Activated CD4-positive, alpha-beta T cell treated with anti-CD3 and anti-CD28 coated beads for 36 hours (primary cell): ENCODE measurements at places on chromosomes 12 and 14. TPM values are rescaled to one million over a fixed set of nuclear protein-coding genes. Genes with fewer than 3 reads are reported as not detected.

DNA sequence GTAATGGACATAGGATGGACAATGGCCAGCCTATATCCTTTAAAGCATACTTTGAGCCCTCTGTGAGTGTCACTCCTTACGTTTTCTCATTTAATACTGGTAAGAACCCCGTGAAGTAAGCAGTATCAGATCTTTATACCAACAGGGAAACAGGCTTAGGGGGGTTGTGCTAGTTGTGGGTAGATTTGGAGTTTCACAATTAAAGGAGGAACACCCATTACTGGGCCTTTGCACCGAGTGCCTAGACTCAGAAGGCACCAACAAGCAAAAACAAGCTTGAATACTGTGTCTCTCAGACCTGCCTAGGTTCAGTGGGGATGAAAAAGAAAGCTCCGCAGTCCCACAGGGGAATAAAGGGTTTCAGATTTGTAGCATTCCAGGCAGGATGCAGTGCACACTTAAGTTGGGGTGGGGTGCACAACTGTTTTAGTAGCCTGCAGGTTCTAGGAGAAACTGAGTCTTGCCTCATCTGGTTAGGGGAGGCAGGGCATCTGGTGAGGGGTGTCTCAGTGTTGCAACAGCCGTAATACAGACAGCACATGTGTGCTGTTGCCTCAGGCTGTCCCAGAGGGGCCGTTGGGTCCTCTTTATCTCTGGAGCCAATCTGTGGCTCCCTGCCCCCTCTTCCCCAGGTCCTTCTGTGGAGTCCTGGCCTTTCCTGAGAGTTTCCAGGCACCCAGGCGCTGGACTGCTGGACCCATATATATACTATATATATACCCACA is 51.2 kb downstream of the IRAK3 start:
- DNase-seq: no peak

DNA sequence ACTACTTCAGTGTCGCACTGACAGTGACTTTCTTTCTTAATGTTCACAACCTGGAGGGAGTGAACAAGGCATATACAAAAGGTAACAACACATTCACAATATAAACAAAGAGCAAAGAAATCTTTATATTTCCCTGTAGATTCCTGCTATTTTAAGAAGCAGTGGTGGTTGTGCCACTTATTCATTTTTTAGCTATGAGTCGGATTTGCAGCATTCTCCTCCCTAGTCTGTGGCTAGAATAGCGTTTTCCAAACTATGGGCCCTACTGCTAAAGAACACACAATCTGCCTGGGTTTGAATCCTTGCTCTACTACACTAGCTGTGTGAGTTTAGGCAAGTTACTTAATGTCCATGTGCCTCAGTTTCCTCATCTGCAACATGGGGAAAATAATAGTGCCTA is 18.6 kb upstream of the MDM1 start:
- no peak for DNase-seq

The TMTC1 gene
- 0.30 TPM for total RNA-seq

DNA sequence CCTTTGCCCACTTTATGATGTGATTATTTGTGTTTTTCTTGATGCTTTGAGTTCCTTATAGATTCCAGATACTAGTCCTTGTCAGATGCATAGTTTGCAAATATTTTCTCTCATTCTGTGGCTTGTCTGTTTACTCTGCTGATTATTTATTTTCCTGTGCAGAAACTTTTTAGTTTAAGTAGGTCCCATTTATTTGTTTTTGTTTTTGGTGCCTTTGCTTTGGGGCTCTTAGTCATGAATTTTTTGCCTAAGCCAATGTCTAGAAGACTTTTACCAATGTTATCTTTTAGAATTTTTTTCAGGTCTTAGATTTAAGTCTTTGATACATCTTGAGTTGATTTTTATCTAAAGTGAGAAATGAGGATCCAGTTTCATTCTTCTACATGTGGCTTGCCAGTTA is 667.3 kb downstream of the SLC16A7 start:
- DNase-seq: no peak

The OR11H7 gene
- not detected for total RNA-seq

DNA sequence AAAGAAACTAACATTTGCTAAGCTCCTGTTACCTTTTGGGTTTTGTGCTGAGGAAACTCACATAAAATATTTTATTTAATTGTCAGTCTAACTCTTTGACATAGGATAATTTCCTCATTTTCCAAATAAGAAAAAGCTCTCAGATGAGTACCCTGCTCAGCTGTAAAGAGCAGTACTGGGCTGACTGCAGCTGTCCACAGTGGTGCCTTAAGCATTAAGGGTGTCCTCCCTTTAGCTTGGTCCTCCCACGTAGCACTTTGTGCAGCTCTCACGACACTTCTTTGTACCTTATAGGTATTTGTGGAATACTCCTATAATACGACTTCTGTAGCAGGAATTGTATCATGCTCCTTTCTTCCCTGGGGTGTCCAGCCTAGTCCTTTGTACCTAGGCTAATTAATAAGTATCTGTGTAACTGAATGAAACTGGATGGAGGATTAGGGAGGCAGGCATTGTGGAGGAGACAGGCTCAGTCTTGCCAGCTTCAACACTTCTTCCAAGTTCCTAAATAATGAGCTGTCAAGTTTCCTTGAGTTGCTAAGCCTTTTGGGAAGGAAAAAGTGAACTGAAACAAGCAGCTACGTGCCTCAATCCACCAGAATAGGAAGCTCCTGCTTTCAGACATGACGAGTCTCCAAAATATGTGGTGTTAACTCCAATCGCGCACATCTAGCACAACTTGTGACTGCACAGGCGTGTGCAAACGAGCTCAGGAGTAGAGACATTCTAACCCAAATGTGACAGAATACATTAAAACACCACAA is 123.0 kb downstream of the SLC38A4 start:
- DNase-seq: no peak

The ASIC1 gene
- total RNA-seq: 8.0 TPM

GRCh38 chr12:128365651-128366231 is 98.8 kb downstream of the TMEM132C start:
- peak; percentile 5 for DNase-seq

DNA sequence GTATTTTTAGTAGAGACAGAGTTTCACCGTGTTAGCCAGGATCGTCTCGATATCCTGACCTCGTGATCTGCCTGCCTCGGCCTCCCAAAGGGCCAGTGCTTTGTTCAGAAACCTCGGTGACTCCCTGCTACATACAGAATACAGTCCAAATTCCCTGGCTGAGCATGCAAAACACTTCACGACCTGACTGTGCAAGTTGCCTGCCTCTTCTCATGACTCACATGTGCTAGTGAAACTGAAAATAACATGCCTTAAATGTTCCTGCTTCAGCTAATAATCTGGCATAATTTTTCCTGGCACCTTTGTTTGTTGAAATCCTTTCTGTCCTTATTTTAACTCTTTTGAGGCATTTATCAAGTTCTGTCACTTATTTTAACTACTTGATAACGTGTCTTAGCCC is 8.2 kb downstream of the DMAC2L start:
- DNase-seq: peak; percentile 48

- DNase-seq: no peak
Observed at GRCh38 chr12:57810450-57810849, 8.1 kb downstream of the AVIL start.

GRCh38 chr12:15887043-15887817 is 5.0 kb downstream of the STRAP start:
- no peak for DNase-seq

DNA sequence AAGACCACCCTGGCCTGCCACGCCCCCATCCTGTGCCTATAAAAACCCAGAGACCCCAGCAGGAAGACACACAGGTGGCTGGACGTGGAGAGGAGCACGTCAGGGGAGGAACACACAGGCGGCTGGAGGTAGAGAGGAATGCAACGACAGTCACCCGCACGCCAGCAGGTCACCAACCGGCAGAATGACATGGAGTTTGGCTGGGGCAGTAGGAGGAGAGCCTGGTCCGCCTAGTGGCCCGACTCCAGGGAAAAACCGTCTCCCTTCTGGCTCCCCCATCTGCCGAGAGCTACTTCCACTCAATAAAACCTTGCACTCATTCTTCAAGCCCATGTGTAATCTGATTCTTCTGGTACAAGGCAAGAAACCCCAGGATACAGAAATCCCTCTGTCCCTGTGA is 62.7 kb upstream of the KCNH3 start:
- DNase-seq: no peak

The GALNT8 gene
- total RNA-seq: 0.76 TPM

The AVPR1A gene
- not detected for total RNA-seq

The OS9 gene
- 63.2 TPM for total RNA-seq

GRCh38 chr12:124365726-124366430 is 71.0 kb downstream of the RFLNA start:
- DNase-seq: no peak

The CISTR gene
- total RNA-seq: not detected

The SMCO2 gene
- not detected for total RNA-seq

DNA sequence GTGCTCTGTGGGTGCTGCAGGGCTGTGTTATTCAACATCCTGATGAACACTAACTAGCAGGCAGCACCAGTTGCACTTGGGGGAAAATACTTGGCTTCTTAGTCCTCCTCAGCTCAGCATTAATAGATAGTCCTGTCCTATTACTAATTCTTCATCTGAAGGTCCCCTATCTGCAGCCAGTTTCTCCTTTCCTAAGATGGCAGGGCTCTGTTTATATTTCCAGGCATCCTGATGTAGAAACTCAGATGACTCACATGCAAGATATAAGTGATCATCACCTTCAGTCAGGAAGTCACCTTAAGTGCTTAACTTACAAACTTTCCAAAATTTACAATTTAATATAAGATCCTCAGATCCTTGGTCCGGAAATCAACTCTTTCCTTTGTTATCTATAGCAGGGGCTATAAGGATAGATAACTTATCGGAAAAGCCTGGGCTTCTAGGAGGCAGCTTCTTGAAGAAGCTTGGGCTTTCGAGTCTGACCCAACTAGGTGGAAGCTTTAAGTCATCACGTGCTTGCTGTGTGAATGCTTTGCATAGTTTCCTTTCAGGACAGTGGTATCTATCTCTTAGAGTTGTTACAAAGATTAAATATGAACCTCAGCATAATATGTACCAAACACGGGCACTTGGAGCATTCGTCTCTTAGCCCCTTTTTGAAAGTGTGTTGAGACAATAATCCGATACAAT is 181.0 kb upstream of the GRIP1 start:
- DNase-seq: no peak
